ENCODE measurements at places on chromosomes 16 and 17.

DNA sequence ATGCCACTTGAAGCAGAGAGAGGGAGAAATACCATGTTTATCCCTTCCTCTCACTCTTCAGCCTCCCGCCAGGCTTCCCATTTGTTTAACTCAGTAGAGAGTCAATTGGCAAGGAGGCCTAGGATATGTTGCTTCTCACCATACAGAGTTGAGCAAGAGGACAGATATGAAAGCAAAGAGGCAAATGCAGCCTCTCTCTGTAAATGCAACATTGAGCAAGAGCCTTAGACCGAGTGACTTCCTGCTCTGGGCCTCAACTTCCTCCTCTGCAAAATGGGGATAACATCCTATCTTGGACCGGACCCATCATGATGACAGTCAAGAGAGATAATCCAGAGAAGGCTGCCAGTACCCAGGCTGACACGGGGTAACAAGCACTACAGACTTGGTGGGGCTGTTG is 36.8 kb downstream of the SOCS1 start:
- DNase-seq = no peak

- no peak for DNase-seq
Observed at GRCh38 chr16:21985524-21985923, 15.4 kb downstream of the PDZD9 start.

- DNase-seq = no peak
Observed at GRCh38 chr17:48954300-48954755, 9.7 kb upstream of the SNF8 start.

DNA sequence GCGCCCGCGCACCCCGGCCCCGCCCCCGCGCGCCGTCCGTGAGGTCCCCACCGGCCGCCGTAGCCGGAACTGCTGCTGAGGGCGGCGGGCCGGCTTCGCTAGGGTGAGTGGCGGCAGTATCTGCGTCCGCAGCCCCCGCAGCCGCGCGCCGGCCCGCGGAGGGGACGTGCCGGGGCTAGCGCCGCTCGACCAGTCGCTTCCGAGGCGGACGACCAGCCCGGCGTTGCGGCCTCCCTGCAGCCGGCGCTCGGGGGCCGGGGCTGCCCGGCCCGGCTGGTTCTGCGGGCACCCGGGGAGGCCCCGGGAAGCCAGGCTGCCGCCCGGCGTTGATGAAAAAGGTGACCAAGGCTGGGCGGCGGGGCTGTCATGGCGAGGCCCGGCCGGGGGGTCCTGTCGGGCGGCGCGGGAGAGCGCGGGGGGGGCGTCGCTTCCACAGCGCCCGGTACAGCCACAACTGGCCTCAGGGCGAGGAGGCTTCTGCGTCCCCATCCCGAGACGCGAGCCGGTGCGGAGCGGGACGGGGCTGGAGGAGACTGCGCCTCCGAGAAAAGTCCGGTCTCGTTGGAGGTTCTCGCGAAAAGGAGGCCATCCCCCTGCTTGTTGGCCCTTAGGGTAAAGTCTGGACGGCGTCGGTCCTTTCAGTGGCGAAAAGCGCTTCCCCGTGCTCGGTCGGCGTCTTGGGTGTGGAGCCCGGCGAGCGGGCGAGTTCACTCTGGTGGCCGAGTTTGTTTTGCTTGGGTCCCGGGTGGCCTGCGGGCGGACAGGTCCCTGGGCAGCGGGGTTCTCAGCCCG is at the start of gene CRAMP1:
CRAMP1 (plus strand) TSS at position 41 of the 792 bp plus-strand sequence. CDS start 2,280 bp downstream, outside the sequence.
- no peak for DNase-seq

- no peak for DNase-seq
Observed at GRCh38 chr17:61005358-61005757, 327.7 kb downstream of the BCAS3 start.

- DNase-seq = no peak
Observed at GRCh38 chr17:19402171-19402570, 8.9 kb upstream of the RNF112 start.

GRCh38 chr16:88453611-88454522 is 787 bp downstream of the ZFPM1 start:
- peak; percentile 90 for DNase-seq

DNA sequence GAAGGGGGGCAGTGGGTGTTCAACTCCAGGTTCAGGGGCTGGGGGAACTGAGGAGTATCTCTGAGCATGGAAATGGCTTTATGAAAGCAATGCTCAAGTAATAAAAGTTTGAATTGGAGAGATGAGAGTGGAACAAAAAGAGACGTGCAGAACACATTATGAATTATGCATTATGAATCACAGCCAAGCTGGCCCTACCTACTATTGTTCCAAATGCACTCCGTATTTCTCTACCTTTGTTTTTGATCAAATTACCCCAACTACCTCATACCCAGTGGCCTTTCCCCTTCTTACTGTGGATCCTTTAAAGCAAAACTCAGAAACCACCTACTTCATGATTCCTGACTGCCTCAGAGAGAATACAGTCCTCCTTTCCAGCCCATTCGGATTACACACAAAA is 38.1 kb downstream of the TEKT3 start:
- no peak for DNase-seq

DNA sequence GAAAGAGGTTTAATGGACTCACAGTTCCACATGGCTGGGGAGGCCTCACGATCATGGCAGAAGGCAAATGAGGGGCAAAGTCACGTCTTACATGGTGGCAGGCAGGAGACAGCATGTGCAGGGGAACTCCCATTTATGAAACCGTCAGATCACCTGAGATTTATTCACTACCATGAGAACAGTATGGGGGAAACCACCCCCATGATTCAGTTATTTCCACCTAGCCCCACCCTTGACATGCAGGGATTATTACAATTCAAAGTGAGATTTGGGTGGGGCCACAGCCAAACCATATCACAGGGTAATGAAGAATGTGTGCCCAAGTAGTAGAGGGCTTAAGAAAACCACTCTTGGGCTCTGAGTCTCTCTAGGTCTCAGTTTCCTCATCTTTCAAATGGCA is 85.1 kb downstream of the PRKCB start:
- no peak for DNase-seq

DNA sequence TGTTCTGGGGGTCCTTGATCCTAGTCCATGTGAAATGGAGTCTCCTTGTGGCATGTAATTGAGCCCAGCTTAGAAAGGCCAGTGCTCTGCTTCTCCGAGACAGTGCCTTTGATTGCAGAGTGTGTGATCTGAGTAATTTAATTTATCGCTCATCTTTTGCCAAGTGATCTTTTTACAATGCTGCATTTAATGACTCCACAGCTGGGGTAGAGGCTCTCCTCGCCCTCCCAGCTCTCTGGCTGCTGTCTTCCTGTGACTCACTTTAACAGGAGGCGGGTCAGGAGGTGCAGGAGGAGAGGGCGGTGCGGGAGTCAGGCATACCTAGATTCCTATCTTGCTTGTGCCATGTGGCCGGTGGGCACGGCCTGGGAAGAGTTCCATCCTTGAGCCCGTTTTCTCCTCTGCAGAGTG is 113.4 kb upstream of the FOXF1 start:
- DNase-seq = no peak

- no peak for DNase-seq
Observed at GRCh38 chr17:56983366-56983765, 5.4 kb downstream of the SCPEP1 start.

DNA sequence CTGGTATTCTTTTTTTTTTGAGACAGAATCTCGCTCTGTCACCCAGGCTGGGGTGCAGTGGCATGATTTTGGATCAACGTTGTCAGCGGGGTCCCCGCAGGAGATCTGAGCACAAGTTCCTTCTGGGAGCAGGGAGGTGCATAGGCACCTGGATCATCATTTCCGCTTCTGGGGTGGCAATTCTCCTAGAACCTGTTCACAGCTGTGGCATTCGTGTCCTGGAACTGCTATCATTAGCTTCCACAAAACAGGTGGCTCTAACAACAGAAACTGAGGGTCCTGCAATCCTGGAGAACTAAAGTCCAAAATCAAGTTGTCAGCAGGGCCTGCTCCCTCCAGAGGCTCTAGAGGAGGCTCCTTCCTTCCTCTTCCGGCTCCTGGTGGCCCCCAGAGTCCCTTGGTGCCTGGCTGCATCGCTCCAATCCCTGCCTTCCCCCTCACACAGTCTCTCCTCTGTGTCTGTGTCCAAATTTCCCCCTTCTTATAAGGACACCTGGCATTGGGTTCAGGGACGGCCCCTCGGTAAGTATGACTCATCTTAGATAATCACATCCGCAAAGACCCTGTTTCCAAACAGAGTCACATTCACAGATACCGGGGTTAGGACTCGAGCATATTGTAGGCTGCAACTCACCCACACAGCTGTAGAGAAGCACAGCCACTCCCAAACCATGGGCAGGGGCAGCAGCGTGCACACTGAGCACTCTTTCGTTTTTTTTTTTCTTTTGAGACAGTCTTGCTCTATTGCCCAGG is 43.5 kb upstream of the KLHDC4 start:
- no peak for DNase-seq

DNA sequence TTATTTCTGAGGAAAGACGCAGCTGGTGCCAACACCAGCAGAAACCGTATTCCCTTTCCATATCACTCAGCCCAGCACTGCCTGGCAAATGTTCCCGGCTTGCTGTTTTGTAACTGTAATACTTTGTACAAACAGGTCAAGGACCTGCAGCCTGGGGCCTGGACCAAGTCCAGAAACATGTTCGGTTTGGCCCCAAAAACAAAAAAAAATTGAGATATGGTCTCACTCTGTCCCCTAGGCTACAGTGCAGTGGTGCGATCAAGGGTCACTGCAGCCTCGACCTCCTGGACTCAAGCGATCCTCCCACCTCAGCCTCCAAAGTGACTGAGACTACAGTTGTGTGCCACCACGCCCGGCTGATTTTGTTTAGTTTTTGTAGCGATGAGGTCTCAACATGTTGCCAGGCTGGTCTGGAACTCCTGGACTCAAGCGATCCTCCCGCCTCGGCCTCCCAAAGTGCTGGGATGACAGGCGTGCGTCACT is 1.2 kb downstream of the HAGH start:
- no peak for DNase-seq

GRCh38 chr16:25608002-25608401 is 83.8 kb upstream of the HS3ST4 start:
- no peak for DNase-seq

DNA sequence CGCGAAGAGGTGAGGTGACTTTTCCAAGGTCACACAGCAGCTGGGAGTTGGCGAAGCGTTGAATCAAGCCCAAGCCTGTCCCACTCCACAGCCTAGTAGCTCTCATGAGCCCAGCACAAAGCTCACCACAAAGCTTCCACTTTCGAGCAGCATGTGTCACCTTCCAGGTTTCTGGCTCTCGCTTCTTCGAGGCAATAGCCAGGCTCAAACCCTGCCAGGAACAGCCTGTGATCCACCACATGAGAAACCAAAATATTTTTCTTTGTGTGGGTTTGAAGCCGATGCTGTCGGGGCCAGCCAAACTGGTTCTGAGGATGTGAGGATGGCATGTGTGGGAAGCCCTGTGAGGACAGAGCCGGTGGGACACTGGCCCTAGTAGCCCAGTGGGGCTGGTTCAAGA is 68.1 kb downstream of the COG7 start:
- DNase-seq = peak; percentile 16

- no peak for DNase-seq
Observed at GRCh38 chr17:81196505-81197408, 26.0 kb downstream of the CEP131 start.

- DNase-seq = peak; percentile 91
Observed at GRCh38 chr17:491086-492021, 138.7 kb upstream of the RPH3AL start.
